ENCODE measurements at places on chromosomes 7 and 10.

- no peak for DNase-seq
Observed at GRCh38 chr7:155482511-155483183, 24.7 kb downstream of the EN2 start.

GRCh38 chr10:3896161-3896560 lies 111.2 kb upstream of the KLF6 start:
- DNase-seq, result no peak

DNA sequence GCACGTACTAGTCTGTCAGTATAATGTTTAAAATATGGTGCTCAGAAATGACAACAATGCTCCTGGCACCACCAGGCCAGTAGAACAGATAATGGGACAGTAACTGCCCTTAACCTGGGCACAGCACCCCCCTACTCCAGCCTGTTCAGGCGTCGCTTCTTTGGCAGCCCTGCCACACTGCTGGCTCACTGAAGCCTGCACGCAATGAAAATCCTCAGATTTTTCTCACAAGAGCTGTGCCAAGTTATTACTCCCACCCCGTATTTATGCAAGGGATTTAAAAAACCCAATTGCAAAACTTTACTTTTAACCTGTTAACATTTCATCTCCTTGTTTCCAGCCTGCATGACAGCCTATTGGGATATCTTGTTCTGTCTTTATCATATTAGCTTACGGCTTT lies 56.6 kb upstream of the LAMB1 start:
- no peak for DNase-seq

DNA sequence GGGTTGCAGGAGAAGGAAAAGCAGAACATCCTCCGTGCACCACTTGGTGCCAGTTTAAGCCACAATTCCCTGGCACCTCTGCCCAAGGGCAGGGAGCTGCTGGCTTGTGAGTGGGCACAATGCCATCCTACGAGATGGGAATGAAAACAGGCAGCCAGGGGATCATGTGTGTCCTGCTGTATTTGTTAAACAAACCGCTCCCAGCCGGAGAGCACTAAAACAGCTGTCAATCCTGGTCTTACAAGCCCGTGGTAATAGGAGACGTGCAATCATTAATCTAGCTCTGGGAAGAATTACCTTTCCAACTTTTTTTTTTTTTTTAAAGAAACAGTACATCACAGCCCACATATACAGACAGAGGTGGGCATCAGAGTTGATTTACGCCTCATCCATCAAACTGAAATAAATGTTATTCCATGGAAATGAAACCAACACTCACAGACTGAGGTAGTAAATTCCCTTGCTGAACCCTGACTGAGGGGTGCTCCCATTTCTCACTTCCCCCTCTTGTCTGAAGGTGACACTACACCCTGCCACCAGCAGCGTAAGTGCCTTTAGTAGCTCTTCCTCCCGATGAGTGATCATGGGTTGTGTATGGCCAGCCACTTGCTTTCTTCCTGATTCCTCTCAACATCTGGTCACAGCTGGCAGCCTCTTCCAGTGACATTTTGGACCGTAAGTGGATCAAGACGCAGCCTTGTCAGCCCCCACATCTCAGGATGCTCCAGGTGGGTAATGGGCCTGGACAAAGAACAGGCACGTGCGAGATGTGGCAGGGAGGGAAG lies 143.8 kb downstream of the TEX36 start:
- no peak for DNase-seq

- no peak for DNase-seq
Observed at GRCh38 chr7:117582219-117582704, 102.4 kb downstream of the CFTR start.

- DNase-seq, result no peak
Observed at GRCh38 chr10:133526957-133527588, at the start of gene CYP2E1. Gene CYP2E1 (plus strand): TSS chr10:133527363. CDS start chr10:133527396, 33 bp downstream.

- DNase-seq, result no peak
Observed at GRCh38 chr7:115965236-115965635, 65.3 kb downstream of the TFEC start.

DNA sequence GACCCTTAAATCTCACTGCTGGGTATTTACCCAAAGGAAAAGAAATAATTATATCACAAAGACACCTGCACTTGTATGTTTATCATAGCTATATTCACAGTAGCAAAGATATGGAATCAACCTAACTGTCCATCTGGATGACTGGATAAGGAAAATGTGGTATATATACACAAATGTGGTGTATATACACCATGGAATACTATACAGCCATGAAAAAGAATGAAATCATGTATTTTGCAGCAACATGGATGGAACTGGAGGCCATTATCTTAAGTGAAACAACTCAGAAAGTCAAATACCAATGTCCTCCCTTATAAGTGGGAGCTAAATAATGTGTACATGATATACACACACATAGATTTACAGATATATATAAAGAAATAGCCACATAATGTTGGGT lies 168.2 kb downstream of the SH2D4B start:
- DNase-seq, result no peak

- DNase-seq, result no peak
Observed at GRCh38 chr7:131384286-131384635, 56.6 kb downstream of the MKLN1 start.

DNA sequence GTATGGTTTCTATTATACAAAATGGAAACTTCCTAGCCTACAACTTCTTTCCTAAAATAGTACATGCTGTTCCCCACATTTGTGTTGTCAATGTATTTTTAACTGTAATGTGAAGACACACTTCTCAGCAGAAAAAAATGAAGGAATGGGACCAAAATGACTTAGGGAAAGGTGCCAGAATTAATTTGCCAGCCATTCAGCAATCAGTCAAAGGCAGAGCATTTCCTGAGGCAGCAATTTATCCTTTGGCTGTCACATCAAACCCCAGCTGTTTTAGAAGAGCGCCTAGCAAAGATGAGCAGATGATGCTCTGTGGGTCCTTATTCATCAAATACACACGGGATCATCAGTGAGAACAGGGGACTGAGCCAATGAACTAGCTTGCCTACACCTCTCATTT lies 592.5 kb downstream of the KCNMA1 start:
- DNase-seq, result no peak

DNA sequence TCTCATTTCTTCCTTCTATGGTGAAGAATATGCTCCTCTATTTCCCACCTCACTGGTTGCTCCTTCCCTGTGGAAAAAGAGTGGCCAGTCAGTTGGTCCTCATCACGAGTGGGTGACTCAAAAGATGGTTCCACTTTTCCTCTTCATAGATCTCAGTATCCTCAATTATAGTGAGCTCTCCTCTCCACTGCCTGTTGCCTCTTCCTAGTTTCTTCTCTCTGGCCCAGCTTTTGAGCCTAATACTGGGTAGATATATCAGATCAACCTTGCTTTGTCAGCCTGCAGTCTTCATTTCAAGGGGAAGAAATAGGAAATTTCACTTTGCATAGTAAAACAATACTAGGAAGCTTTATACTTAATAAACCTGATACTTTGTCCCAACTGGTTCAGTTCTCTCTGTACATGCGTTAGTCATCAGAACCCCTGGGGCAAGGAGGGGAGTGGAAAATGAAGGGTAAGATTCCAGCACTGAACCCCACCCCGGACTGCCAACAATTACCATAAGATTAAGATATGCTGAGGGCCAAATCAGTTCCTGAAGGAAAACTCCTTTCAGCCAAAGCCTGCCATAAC lies 15.5 kb upstream of the WNT16 start:
- DNase-seq, result no peak

- no peak for DNase-seq
Observed at GRCh38 chr10:44960088-44960460, 472 bp downstream of the RASSF4 start.

DNA sequence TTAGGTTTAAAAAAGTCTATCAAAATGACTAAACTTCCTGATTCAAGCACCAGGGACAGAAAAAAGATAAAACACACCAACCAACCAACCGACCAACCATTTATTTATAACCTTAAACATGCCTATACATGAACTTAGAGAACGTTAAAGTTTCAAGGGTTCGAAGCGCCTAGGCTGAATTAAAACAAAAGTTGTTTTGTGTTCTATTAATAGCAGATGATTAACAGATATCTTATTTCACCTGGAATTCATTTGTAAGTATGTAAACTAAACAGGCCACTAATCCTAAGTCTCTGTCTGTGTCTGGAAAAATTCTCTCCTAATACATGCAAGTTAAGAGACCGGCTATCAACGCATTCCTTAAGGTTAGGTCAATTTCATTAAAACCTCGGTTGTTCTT lies 1.4 kb downstream of the BAIAP2L1 start:
- DNase-seq, result no peak

DNA sequence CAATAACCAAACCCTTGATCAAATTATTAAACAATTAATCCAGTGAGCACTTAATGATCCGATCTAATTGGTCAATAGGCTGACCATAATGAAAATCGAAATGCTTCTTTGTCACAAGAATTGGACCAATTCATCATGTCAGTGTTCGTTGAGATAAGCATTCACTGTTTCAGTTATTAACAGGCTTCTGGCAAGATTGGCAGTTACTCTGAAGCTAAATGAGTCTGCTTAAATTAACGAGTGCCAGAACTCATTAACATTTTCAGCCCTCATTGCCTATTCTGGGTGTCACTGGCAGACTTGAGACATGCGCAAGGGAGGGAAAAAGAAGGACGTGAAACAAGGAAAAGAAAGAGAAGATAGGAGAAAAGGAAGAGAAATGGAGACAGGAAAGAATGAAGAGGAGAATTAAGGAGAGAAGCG lies 30.7 kb upstream of the SLC26A3 start:
- DNase-seq, result no peak

DNA sequence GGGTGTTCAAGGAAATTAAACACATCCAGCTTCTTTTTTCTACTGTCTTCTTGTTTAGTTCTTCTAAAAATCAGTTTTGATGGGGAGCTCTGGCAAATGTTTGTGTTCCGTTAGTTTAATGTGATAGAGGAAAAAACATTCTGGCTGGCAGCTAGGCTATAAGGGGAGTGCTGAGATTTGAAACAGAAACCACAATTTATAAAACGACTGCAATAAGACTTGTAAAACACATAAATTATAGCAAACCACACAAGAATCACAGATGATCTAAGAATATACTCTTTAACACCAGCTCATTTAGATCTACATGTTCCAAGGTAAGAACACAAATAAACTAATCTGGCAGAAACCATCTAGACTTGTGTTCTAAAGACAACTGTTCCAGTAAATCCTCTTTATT lies 425.5 kb downstream of the CNTNAP2 start:
- no peak for DNase-seq

DNA sequence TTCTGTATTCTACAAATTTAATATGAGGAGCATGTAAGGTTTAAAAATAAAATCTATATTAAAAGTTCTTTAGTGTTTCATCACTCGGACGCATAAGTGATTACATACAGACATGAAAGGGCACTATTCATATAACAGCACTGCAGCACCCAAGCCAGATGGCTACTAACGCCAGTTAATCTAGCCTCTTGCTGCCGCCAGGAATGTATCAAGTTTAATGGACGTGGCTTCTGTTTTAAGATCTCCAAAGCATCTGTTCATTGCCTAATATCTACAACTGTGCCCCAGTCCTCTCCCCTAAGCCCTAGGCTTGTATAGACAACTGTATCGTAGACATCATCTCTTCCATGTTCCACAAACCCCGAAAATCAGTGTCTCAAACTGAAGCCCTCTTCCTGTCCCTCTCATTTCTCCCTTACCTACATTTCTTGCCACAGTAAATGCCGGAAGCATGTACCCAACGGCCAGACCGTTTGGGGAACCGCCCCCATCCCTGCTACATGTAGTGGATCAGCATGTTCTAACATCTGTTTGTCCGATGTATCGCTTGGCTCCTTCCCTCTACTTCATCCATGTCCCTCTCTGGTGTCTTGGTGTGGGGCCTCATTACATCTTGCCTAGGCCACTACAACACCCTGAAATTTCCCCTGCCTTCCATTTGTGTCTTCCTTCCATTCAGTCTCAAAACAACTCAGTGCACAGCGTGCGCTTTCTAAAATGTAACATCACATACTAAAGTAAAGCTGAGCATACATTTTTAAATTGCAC lies 147.5 kb upstream of the RSU1 start:
- no peak for DNase-seq

DNA sequence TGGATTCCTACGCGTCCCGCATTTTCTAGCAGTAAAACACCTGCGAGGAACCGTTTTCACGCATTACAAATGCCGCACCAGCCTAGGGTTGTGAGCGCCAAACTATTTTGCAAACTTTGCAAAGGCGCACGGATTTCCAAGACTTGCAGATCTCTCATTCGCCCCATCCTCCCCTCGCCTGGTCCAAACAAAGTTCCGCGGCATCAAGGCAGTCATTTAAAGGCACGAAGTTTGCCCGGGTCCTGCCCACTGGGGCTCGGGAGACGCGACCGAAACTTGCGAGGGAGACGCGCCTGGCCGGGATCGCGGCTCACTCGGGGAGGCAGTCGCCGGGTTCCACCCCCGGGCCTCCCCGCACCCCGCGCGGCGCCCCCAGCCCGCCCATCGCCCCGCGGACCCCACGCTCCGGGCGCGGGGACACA lies 613 bp downstream of the USP6NL start:
- peak; percentile 47 for DNase-seq

- DNase-seq, result no peak
Observed at GRCh38 chr10:80502621-80503583, 34.8 kb upstream of the SH2D4B start.

DNA sequence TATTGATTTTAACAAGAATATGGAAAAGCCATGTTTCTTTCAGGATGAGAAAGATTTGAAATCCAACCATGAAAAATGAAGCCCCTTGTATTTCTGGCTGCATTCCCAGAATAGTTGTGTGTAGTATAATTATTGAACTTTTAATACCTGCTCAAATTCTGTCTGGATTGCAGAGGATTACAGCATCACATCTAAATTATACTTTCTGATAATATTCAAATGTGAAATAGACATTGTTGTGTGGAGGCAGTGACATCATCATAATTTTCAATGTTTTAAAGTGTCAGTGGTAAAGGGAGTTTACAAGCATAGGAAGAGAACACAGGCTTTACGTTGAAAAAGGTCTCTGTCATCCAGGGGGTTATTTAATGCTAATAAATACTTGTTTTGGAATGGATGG lies 93.4 kb downstream of the POLL start:
- no peak for DNase-seq

- DNase-seq, result peak; percentile 16
Observed at GRCh38 chr7:633381-634018, 93.0 kb upstream of the DNAAF5 start.

DNA sequence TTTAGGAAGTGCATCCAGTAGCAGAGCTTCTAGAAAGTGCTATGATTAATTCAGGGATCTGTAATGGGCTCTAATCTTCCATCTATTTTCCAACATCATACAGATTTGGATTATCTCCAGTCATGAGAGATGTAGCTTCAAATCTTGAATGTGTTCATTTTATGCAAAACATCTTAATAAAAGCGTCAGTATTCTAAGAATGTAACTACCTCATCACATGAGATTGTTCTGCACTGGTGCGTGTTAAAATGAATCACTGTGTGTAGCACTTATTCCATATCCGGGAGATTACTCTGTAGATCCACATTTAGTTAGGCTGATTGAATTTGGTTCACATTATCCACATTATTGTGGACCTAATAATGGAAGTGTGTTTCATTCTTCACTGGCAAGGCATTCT lies 344.9 kb upstream of the CHRM2 start:
- no peak for DNase-seq

DNA sequence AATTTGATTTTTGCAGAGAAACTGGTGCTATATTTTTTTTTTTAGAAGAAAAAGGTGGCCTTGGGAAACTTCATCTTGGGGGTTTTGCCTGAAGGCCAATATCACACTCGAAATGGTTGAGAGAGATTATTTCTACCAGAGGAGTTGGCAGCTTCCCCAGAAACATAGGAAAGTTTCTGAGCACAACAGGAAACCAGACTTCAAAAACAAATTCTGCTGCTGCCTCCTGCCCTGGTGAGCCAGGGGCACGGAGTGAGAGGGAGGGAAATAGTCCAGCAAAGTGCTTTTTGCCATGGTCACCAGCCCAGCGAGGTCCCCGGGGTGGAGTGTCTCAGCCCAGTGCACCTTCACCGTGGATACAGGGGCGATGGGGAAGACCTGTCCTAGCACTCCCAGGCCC lies 61.1 kb downstream of the FOXI2 start:
- no peak for DNase-seq
